ENCODE measurements at places on chromosomes 3 and 15. TPM values are rescaled to one million over a fixed set of nuclear protein-coding genes. Genes with fewer than 3 reads are reported as not detected.

- DNase-seq: peak; percentile 81
Observed at GRCh38 chr15:45795440-45796069, 160.7 kb downstream of the SQOR start.

Gene CRYGS
- polyA plus RNA-seq: 2.5 TPM

Gene LRIG1
- 103 TPM for polyA plus RNA-seq

Gene CP
- 1.7 TPM for polyA plus RNA-seq

GRCh38 chr15:79003301-79003700 is 58.5 kb upstream of the CTSH start:
- no peak for DNase-seq

DNA sequence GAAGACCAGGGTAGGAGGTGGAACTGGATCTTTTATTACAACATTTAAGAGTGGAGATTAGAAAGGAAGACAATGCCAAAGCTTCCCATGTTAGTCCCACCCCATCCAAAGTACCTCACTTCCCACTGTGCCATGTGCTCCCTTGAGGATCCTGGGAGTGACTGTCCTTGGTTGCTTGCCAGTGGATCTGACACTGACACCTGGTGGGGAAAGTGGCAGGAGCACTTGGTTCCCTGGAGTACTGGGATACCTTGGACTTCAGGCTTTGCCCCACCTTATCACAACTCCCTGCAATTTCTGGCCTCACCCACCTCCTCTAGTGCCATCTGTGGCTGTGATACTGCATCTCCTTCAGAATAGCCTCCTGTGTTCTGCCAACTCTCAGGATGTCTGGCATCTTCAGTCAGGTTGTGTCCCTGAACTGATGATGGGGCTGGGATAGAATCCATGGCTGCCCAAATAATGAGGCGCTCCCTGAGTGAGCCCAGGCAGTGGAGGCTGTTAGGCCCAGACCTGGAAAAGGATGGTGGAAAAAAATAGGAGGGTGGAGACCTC is 1.3 kb downstream of the ELL3 start:
- peak; percentile 45 for DNase-seq

DNA sequence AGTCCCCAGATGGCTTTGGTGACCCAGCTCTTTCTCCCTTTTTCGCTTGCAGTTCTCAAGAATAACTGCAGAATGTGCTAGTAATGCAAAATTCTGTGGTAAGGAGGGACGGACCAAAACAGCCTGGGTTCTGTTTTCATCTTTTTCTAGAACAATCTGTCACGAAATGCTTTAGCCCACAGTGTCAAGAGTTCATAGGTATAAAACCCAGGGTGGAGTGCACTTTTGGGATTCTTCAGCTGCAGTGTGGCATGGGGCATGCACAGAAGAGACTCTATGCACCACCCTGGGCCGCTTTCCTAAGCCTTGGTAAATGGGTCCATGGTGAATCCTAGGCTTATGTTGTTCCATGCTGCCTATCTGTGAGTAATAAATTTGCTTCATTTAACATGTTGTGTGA is 1072.7 kb upstream of the GBE1 start:
- no peak for DNase-seq

- peak; percentile 50 for DNase-seq
Observed at GRCh38 chr15:22979238-22980188, 655 bp downstream of the CYFIP1 start.

Gene GHSR
- not detected for polyA plus RNA-seq

Gene GOLGA8J
- 0.25 TPM for polyA plus RNA-seq

GRCh38 chr15:65130941-65131340 is 2.7 kb downstream of the PDCD7 start:
- DNase-seq: no peak

DNA sequence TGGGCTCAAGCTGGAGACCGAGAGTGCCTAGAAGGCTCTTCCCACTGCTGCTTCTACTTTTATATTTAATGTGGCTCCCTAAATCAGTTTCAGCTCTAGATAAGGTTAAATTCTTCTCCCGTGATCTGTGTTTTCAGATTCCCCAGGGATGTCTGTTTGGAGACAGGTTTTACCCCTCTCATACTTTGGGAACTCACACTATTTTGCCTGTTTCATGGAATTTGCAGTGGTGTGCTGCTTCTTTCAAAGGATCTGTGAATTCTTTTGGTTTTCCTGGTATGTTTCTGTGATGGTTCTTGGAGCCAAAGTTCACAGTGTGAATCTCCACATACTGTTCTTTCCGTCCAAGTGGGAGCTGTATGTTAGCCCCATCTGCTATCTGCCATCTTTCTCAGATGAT is 238.3 kb upstream of the SLITRK3 start:
- DNase-seq: no peak

GRCh38 chr3:73143401-73143800 is 81.9 kb downstream of the EBLN2 start:
- DNase-seq: no peak

- no peak for DNase-seq
Observed at GRCh38 chr15:30978328-30978727, 13.1 kb downstream of the MTMR10 start.

DNA sequence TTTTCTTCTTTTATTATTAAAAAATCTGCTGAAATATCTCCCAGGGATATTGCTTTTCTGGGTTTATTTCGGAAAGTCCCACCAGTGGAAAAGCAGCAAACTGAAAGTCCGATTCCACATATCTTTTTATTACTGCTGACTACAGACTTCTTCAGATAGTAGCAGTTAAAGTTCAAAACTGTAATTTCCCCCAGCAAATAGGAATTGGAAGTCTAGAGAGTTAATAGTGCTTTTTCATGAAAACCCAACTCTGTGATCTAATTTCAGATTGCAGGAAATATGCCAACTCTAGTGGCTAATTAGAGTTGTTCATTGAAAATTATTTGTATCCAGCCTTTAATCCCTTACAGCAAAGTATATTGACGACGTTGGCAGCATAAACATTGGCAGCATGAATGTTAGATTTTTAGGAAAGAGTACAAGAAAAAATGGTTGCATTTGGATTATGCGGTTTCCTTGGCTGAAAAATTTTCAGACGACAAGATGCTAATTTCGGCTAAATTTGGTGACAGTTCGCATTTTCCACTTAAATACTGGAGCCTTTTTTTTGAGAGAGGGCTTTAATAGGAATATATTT is 472.9 kb upstream of the CBLB start:
- no peak for DNase-seq

Gene SERPINI2
- 0.13 TPM for polyA plus RNA-seq

Gene IGSF11
- 1.3 TPM for polyA plus RNA-seq

Gene ZIC1
- polyA plus RNA-seq: 9.7 TPM

- DNase-seq: no peak
Observed at GRCh38 chr3:46498916-46499519, 1.2 kb downstream of the RTP3 start.

GRCh38 chr15:95288626-95289025 is 1041.9 kb upstream of the NR2F2 start:
- DNase-seq: no peak

DNA sequence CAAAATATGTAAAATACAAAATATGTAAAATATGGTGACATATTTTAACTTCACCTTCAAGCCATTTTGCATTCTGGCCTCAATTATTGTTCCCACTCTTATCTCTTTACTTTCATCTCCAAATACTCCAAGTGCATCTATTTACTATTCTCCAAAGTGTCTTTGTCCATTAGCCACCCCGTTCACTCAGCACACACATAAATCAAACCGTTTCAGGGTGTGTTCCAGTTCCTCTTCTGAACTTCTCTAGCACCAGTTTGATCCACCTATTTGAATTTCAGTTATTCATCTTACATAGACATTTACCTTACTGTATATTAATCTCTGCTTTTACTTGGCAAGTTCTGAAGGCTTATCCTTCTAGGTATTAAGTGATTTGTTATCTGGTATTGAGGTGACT is 45.1 kb downstream of the SGO1 start:
- DNase-seq: no peak

GRCh38 chr3:39088889-39089288 is 18.5 kb downstream of the GORASP1 start:
- no peak for DNase-seq

DNA sequence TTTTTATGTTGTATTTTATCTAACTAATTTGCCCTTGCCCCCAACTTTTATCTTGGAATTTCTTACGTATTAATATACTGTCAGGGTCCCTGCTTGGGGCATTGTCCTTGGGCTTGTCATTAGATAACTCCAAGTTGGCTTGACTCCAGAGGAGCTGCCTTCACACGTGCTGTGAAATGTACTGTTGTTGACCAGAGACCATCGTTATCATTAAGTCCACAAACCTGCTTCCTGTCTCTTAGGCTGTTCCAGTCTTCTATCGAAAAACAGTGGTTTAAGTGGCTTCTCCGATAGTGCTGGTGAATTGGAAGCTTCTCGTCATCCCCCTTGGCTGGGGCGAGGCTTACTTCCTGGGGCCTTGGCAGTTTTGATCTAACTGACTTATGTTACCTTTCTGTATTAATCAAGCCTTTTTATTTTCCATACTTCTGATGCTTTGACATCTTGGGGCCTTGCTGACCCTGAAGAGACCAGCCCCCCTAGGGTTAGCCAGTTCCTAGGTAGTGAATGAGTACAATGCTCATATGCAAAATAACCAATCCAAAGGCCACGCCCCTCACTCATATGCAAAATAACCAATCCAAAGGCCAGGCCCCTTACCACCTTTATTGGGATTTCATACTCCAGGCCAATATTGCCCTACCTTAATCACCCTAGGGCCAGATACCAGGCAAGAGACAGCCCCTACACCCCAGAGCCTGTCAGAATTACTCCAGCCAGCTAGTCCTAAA is 164.5 kb downstream of the IGF1R start:
- no peak for DNase-seq

DNA sequence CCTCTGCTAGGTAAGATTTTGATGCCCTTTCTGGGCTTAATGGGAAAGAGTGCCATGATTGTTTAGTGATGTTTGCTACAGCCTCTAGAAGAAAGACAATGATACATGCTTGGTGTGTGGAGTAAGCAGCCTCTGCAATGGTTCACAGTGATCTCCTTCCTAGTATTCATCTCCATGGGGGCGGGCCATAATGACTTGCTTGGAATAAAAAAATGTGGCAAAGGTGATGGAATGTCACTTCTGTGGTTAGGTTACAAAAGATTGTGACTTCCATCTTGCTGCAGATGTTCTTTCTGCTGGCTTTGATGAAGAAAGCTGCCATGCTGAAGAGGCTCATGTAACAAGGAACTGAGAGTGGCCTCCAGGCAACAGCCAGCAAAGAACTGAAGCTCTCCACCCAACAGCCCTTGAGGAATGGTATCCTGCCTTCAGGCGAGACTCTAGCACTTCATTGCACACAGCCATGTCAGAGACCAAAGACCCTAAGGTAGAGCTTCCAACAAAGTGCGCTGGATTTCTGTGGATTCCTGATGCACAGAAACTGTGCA is 139.1 kb upstream of the LRIG1 start:
- no peak for DNase-seq

GRCh38 chr3:31891876-31892455 is 89.1 kb downstream of the OSBPL10 start:
- DNase-seq: no peak

- DNase-seq: no peak
Observed at GRCh38 chr15:39283531-39283930, 297.3 kb upstream of the THBS1 start.

GRCh38 chr3:145869958-145870357 is 291.0 kb downstream of the PLOD2 start:
- DNase-seq: no peak

Gene BBS4
- 18.1 TPM for polyA plus RNA-seq

Gene DAZL
- polyA plus RNA-seq: not detected

DNA sequence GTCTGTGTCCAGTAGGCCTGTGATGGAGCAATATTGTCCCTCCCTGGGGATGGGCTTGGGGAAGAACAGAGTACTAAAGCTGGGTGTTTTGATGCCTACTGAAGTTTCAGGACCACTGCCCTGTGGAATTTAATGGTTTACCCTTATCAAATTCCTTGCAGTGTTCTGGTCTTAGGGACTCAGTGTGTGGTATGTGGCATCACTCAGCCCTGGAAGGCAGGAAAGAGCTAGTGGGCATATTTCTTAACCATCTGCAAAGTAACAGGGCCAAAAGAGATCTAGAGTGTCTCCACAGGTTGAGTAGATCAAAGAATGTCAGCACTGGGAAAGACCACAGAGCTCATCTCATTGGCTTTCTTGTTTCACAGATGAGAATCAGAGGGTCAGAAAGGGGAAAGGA is 11.8 kb upstream of the SCN10A start:
- DNase-seq: no peak

Gene HGD
- not detected for polyA plus RNA-seq

- peak; percentile 20 for DNase-seq
Observed at GRCh38 chr3:120244834-120245225, 40.2 kb downstream of the GPR156 start.

DNA sequence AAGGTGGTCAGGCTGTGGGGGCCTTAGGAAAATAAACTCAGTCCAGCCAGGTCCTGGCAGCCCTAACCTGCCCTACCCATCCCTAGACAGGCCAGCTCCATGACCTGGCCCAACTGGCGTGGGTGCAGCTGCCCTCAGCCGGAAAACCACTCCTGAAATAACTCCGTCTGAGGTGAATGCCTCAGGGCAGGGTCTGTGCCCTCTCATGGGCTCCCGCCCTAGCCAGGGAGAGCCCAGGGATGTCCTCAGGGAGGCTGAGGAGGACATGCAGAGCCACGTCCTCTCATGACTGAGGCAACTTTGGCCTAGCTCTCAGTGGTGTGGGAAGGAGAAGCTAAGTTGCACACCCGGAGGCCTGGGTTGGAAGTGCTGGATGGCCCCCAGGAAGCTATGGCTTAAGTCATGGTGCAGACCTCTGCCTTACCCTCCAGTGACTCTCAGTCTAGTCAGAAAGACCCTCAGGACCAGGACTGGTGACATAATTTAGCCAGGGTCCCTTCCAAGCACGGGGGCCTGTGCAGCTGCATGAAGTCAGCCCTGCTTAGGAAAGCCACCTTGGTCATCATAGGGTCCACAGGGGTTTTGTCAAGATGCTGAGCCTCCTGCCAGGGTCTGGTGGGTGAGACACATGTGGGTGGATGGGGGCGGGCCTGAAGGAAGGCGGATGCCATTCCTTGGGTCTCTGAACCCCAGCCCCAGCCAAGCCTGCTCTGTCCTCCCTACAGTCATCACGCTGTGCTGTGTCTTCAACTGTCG is 7.4 kb downstream of the TMIE start:
- peak; percentile 1 for DNase-seq

- peak; percentile 68 for DNase-seq
Observed at GRCh38 chr3:151384741-151385174, at the start of gene P2RY12. Gene P2RY12 (minus strand): TSS chr3:151384753. CDS start chr3:151338845, 45,908 bp downstream.

- DNase-seq: no peak
Observed at GRCh38 chr15:46918462-46919140, 798.7 kb upstream of the SEMA6D start.

Gene ARHGAP11A
- polyA plus RNA-seq: 10.6 TPM

GRCh38 chr3:171077261-171077660 is 50.7 kb upstream of the SLC2A2 start:
- DNase-seq: no peak

Gene GOLGA6L4
- polyA plus RNA-seq: 8.9 TPM

DNA sequence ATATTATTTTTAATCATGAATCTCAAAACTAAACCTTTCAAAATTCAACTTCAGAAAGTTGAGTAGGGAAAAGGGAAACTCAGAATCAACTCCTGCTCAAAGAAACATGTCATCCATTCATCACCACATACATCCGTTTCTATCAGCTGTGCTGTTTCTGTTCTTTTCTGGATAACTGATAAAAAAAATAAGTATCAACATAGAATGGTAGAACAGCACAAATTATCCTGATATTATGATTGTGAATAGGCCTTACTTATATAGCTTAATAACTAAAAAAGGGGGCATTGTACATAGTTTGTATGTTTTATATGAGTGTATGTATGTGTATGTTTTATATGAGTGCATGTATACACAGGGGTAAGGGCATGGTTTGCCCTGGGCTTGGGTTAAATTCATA is 3.1 kb downstream of the TM4SF1 start:
- DNase-seq: no peak

Gene FBXO40
- 1.8 TPM for polyA plus RNA-seq

GRCh38 chr15:90001062-90001682 is at the start of gene ZNF710:
Gene ZNF710 (plus strand): TSS chr15:90001324. CDS start chr15:90067138, 65,814 bp downstream.
- DNase-seq: peak; percentile 96

GRCh38 chr15:51846463-51847230 is 17.2 kb downstream of the TMOD3 start:
- DNase-seq: peak; percentile 19

All from muscle of leg (tissue), 16 donors.